ENCODE measurements at places on chromosomes 3 and 15.

DNA sequence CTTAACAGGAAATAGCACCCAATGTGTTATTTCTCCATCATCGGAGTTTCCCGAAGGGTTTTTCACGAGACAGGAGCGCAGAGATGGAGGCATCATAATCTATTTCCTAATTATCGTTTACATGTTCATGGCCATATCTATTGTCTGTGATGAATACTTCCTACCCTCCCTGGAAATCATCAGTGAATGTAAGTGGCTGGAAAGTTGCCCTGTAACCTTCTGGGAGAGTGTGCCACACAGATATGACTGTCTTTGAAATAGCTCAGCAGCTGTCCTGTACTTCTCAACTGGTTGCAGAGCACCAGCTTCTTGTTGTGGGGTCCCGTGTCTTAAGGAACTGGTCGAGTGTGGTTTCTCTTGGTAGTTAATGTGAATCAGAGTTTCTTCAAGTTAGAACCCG lies 1.1 kb downstream of the SLC24A5 start:
- no peak for DNase-seq

DNA sequence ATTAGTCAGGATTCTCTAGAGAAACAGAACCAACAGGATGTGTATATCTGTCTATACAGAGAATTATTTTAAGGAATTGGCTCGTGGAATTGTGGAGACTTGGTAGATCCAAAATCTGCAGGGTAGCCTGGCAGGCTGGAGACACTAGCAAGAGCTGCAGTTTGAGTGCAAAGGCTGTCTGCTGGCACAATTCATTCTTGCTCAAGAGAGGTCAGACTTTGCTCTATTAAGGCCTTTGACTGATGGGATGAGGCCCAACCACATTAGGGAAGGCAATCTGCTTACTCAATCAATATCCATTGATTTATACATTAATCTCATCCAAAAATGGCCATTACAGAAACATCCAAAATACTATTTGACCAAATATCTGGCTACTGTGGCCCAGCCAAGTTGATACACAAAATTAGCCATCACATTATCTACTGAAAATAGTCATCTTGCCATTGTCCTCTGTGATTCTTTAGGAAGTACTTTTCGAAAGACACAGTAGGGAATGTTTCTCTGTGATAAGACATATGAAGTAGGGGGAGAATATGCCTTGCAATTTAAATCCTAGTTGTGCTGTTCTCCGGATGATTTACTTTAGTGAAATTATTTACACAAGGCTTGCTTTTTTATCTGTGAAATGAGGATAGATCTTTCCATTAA lies 873.8 kb downstream of the ROBO2 start:
- DNase-seq = no peak

- no peak for DNase-seq
Measured at GRCh38 chr3:142120707-142121106, 28.6 kb downstream of the TFDP2 start.

DNA sequence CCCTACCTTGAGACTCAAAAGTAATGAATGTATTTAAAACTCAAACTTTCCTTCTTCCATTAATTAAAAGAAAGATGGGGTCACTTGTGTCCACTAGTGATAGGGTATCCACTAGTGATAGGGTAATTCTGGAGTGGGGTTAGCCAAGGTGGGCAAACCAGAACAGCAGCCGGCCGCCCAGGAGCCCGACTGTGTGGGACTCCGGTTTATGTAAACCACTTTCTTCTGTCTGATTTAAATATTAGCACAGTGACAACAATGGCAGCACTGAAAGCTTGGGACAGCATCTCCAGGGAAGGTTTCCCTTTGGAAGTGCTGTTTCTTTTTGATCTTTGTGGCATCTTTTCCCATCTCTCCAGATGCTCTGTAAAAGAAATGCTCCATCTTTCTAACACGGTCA lies 722 bp downstream of the MYZAP start:
- no peak for DNase-seq

GRCh38 chr15:76533060-76533820 lies 196.7 kb downstream of the ISL2 start:
- DNase-seq = peak; percentile 44

- no peak for DNase-seq
Measured at GRCh38 chr3:156489462-156489911, 65.4 kb downstream of the SSR3 start.

GRCh38 chr3:195082811-195083210 lies 188.1 kb downstream of the XXYLT1 start:
- no peak for DNase-seq

GRCh38 chr15:73174171-73174570 lies 121.9 kb downstream of the NEO1 start:
- no peak for DNase-seq

GRCh38 chr3:13119471-13120220 lies 46.4 kb upstream of the IQSEC1 start:
- no peak for DNase-seq

- DNase-seq = no peak
Measured at GRCh38 chr3:153974614-153975013, 146.6 kb upstream of the ARHGEF26 start.

DNA sequence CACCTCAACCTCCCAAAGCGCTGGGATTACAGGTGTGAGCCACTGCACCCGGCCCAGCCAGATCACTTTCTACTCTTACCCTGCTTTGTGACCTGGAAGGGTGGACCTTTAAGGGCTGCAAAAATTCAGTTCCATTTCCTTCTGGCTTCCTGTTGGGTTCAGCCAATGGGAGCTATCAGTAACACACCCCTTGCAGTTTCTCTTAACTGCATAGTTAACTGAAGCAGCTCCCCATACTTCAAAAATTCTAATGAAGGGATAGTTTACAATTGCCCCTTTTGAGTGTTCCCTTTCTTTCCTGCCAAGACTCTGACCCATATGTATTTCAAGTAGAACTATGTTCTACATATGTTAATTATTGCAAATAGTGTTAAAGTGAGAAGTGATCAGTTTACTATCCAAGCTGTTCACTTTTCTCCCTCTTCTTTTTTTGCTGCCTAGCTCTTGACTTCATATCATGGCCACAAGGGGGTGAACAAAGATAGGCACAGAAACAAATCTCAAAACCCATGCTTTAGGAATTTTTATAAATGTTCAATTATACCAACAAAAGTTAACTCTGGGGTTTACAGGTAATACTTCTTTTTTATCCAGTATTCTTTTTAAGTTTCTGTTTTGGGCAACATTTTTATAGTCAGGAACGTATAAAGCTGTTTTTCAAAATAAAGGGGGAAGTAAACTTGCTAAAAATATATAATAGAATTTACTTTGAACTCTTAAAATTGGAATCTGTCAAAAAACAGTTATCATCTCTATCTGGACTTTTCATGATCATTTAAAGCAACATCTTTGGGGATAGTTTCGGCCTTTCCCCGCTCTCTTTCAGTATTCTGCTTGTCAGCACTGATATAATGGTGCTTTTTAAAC lies 8.1 kb downstream of the PGBD4 start:
- no peak for DNase-seq

DNA sequence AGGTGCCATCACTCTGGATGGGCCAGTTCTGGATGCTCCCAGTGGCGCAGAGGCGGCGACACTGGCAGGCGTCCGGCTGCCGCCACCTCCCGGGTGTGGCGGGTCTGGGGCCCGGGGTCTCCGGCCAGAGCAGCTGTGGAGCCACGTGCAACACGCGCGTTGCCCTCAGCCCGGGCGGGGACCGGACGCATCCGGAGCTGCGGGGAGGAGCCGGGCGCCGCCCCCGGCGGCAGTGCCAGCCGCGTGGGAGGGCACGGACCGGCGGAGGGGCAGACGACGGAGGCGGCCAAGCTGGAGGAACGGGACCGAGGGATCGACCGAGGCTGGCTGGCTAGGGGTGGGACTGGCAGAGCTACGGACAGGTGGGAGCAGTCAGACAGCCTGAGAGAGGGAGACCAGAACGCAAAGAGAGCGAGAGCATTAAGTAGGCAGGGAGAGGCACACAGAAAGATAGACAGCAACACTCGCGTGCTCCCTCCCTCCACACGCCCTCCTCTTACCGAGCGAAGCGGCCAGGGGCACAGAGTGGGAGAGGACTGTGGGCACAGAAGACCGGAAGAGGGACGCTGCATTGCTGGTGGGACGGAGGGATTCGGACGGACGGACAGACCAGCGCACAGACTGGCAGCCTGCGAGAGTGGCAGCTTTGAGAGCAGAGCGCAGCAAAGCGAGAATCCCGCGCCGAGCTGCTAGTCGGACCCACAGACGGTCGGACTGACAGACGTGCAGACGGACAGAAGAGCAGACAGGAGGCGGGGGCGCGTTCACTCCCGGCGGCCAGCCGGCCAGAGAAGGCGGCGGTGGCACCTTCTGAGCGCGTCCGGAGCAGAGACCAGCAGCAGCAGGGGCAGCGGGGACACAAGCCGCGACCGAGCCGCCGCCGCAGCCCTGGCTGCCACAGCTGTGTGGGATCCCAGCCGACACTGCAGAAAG lies at the start of gene ARPP21:
TSS of gene ARPP21 (plus strand) at position 272 of the 933 bp plus-strand sequence. CDS start 42,227 bp downstream, outside the sequence.
- DNase-seq = no peak
